NCI-H2107 (cell line): ENCODE measurements at places on chromosomes 4 and X.

- DNase-seq = no peak
These were observed 648 bp downstream of the GPC4 start for GRCh38 chrX:133414406-133415275.

DNA sequence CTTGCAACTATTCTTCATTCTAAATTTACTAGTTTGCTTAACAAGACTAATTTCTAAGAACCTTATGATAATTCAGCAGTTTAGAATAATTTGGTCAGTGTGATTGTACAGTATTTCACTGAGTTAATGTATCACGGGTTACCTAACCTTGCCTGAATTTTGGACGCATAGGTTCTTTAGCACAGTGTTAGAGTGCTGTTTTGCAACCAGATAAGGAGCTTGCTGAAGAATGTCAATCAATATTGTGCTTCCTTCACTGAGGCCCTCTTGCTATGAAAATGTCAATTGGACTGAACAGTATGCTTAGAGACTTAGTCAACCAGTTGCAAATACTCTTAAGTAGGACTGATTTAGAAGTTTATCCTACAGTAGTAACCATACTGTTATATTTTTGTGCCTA is 19.6 kb downstream of the VAMP7 start:
- DNase-seq = no peak

DNA sequence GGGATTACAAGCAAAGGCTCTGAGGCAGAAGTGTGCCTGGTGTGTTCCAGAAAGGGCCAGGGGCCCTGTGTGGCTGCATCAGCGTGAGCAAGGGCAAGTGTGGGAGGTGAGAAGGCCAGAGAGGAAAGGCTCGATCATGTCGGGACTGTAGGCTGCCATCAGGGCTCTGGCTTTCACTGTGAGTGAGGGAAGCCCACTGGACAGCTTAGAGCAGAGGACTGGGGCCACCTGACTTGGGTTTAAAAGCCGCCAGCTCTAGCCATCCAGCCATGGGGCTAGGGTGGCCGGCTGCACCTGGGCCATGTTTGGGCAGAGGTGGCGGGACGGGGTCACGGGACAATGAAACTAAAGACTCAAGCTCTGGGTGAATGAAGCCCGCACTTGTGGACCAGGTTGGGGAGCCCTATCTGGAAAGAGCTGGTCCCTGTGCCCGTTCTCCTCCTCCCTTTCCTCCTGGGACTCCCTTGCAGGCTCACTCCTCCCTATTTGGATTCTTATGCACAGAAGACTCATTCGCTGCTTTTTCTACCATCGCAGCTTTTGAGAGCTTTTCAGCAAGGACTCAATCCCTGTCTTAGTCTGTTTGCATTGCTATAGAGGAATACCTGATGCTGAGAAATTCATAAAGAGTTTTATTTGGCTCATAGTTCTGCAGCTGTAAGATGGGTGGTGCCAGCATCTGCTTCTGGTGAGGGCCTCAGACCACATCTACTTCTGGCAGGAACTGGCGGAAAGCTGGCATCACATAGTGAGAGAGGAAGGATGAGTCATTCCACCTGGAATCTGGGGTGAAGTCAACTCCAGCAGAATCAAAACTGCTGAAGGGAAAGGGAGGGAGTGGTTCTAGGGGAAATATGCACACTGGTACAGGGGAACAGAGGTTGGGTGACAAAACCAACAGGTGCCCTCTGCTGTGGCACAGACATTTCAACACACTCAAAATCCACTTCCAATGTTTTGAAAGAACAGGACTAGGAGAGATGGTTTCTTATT is 15.3 kb downstream of the CTAG1B start:
- DNase-seq = no peak

- no peak for DNase-seq
These were observed 448.1 kb downstream of the ADGRL3 start for GRCh38 chr4:61648264-61648663.

- no peak for DNase-seq
These were observed 18.8 kb upstream of the OTUD4 start for GRCh38 chr4:145199051-145199716.

- DNase-seq = no peak
These were observed 170.3 kb downstream of the MOSPD2 start for GRCh38 chrX:15043538-15043937.

GRCh38 chr4:188812644-188813043 is 673.4 kb downstream of the TRIML1 start:
- no peak for DNase-seq

DNA sequence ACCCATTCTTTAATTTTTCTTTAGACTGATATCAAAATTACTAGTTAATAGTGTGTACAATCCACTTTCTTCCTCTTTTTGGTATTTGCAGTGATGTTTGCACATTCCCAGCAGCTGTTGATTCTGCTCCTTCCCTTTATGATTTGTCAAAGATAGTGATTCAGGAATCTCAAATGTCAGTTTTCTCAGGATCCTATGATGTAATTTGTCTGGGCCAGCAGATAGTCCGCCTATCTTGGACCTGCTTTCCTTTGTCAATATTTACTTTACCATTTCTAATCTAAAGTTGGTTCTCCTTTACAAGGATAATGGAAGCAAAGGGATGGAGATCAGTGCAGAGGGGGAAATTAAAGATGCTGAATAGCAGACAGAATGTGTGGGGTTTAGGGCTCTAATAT is 122.1 kb downstream of the REELD1 start:
- DNase-seq = no peak

DNA sequence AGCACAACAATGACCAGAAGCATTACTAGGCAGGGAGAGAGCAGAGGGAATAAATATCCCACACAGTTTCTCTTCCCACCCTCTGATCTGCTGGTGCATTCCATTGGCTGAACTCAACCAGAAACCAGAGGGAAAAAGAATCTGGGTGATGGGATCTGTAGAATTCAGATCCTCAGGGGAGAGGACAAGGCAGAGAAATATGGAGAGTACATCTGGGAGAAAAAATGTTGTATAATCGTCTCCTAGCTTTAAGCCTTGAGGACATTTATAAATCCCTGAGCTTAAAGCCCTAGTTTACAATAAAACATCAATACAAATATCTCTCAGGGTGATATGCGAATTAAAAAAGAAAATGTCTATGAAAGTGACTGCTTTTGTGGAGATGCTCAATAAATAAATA is 368.1 kb upstream of the MAD2L1 start:
- DNase-seq = no peak

GRCh38 chr4:71300964-71301363 is 37.9 kb upstream of the SLC4A4 start:
- no peak for DNase-seq

GRCh38 chr4:94715726-94716125 is 42.0 kb upstream of the BMPR1B start:
- DNase-seq = no peak

- no peak for DNase-seq
These were observed 59.4 kb downstream of the WDR17 start for GRCh38 chr4:176125063-176125462.

DNA sequence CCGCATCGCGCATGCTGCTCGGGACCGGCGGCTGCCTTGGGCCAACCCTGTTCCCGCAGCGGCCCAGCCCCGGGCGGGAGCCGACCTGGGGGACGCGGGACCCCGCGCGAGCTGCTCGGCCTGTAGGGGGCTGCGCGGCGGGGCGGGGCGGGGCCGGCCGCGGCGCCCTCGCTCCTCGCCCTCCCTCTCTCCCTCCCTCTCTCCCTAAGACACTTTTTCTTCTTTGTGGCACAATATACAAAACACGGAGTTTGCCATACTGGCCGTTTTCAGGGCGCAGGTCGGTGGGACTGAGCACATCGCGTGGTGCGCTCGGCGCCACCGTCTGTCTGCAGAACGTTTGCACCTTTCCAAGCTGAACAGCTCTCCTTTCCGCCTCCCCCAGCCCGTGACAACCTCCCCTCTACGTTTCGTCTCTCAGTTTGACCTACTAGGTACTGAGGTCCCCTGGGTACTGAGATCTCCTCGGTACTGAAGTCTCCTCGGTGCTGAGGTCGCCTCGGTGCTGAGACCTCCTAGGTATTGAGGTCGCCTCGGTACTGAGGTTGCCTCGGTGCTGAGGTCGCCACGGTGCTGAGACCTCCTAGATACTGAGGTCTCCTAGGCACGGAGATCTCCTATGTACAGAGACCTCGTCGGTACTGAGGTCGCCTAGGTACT is 261.1 kb upstream of the PLCXD1 start:
- DNase-seq = no peak

- no peak for DNase-seq
These were observed 31.4 kb upstream of the SETD7 start for GRCh38 chr4:139587446-139587845.

DNA sequence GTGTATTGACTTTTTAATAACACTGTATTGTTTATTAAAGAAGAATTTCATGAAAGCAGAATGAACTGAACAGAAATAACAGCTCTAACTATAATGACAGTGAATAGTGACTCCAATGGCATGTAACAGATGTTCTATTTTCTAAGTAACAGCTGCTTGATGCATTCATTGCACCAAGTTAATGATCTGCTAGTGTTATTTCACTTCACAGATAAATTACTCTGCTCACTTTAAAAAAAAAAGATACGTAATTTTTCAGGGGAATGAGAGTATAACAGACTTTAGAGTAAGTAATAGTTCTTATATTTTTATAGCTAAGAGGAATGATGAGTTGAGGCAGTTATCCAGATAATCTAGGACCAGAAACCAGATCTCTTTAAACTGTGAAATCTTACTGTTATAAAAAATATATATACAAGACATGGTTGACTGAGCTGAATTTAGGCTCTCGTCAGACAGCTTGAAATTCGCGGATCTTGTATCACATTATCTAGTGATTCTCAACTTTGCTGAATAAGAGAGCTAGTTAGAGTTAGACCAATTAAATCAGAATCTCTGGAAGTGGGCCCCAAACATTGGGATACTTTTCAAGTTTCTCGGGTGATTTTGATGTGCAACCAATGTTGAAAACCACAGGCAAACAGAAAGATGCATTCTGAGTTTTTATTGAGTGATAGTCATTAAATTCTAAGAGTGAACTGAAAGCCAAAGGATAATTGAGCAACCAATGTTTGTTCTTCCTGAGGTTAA is 840.7 kb downstream of the DMD start:
- DNase-seq = no peak

DNA sequence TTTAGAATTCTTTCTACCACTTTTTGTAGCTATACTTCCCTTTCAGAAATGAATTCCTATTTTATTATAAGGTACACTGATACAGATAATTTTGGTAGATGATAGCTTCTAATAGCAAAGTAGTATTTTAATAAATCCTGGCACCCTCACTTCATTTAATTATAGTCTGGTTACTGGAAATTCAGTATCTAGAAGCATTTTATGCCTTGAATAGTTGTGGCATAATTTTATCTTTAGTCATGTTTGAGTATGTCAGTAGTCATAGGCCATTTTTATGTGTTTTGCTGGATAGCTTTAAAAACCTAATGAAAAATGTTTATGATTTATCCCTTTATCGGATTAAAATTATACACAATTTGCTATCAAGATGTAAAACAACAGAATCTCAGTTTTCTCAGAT is 92.3 kb downstream of the DIAPH2 start:
- no peak for DNase-seq

GRCh38 chr4:53821179-53821851 is 230.0 kb upstream of the LNX1 start:
- no peak for DNase-seq

GRCh38 chr4:175561696-175562095 is 250.4 kb downstream of the GPM6A start:
- DNase-seq = no peak

DNA sequence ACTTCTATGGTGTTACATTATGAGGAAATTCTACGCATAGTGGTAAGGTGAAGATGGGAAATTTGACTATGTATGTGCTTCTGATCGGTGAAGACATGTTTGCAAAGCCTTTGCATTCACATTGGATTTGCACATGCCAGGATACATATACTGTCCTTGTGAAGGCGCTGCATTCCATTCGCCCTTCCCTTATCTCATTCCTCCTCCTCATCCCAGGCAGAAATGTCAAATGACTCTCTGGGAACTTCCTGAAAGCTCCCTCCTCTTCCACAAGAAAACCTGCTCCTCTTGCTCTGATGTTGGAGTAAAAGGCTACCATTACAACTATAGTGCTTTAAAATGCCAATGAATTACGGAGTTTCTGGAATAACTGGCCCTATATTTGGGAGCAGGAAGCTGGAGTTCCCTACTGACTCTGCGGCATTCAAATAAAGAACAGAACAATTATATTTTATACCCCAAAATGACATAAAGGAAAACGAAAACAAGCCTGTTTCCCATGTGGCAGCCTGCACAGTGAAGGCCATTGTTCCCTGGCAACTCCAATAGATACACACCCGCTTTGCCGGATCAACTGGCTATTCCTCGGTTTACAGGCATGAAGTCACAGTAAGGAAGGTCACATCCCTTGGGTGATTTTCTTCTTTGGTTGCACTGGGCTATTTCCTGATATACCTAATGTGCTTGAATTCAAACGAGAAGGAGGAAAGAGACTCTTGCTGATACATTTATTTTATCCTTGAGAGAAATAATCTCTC is 84.5 kb downstream of the AREG start:
- DNase-seq = no peak

GRCh38 chr4:6680372-6681034 is 13.2 kb upstream of the S100P start:
- DNase-seq = no peak

- DNase-seq = no peak
These were observed 36.3 kb downstream of the BCLAF3 start for GRCh38 chrX:19954335-19955096.

- DNase-seq = no peak
These were observed 25.7 kb downstream of the LAS1L start for GRCh38 chrX:65508851-65509250.

GRCh38 chr4:101086801-101087586 is 260.3 kb downstream of the PPP3CA start:
- DNase-seq = no peak

DNA sequence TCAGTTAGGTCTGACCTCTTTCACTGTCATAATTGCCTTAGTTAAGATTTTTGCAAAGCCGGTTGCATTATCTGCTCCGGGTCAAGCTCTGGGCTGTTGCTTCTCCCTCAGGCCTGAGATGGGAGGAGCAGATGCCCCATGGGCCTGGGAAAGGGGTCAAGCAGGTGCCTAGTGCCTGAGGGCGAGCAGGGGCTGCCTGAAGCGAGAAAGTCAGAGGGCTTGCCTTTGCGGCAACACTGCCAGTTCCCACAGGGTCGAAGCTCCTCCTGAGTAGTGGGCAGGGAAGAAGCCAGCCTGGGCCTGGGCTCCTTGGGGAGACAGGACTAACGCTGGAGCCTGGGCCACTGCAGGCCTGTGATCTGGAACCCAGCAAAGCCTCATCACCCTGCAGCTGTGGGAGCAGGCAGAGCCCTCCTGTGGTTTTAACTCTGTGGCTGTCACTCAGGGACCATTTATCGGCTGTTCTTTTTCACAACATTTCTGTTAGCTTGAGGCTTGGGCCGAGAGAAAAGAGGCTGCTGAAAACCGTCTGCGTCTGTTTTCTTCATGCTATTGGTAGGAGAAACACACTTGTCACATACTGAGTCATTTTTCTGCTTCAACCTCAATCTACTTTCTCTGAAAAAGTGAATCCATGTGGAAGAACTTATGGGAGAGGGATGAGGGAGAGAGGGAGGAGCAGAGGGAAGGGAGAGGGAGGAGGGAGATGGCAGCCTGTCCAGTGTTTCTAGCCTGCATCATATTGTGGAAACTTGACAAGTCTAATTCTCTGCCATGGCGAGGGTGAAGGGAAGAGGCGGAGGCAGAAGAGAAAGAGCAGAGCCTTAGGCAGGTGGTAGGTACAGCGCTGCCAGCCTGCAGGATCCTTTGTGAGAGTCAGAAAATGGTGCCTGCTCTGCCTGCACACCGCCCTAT is 68.4 kb downstream of the RHOH start:
- DNase-seq = no peak
